ENCODE measurements at places on chromosomes 12 and 14.

DNA sequence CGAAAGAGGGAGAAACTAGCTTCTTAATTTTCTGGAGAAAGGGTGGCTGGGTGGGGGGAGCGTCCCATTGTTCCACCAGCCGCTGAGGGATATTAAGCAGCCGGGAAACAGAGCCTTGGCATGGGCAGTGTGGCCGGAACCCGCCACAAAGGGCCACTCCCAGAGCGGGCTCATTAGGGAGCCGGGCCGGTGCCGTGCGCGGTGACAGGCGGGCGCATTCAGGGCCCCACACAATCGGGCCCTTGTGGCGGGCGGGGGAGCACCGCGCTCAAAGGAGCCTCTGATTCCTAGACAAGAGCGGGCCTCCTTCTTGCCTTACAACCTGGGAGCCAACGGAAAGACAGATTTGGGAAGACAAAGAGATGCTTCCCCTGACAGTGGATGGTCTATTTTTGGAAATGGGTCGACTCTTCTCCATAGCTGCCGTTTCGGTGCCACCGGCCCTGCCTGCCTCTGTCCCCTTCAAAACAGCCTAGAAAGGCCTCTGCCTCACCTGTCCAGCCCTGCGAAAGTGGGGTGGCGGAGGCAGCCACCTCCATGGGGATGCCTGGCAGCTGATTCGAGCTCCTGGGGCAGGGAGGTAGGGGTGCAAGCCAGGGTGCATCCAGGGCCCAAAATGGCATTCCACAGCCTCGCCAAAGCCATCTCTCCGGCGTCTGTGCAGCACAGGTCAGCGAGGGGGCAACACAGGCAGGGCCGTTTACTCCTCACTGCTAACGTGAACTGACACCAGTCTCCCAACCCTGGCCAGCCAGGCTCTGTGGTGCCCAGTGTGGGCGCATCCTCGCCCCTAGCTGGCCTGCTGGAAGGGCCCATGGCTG is 10.9 kb downstream of the CCDC85C start:
- DNase-seq: no peak

DNA sequence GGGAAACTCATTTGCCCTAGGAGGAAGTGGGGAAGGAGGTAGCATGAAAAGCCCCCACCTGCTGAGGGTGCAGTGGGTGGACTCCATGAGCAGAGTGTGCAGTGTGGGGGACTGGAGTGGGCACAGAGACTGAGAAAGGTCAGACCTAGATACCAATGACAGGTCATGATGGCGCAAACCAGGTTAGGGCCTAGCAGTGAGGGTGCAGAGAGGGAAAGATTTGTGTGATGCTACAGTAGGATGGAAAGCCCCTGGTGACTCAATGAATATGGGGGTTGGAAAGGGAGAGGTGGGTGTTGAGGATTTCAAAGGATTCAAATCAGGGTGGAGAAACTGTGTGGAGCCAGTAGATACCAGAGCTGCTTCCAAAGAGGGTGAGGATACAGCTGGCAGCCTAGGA is 319.2 kb downstream of the DPF3 start:
- no peak for DNase-seq

- DNase-seq: no peak
These were observed 751.7 kb downstream of the NRXN3 start for GRCh38 chr14:78921856-78922255.

DNA sequence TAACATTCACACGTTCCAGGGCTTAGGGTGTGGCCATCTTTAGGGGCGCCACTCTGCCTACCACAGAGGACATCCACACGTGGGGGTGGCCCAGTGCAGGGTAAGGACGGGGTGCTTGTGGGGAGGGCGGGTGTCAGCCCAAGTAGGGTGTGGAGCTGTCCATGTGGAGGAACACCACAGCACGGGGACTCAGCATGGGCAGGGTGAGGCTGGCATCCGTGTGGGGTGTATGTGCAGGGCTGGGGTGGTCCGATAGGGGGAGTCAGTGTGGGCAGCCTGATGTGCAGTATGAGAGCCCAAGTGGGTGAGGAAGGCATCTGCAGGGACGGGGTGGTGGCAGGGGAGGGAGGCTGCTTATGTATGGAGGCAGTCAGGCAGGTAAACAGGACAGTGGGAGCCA is 17.7 kb downstream of the PSMC1 start:
- DNase-seq: no peak

- no peak for DNase-seq
These were observed 71.1 kb upstream of the SYT1 start for GRCh38 chr12:78793491-78793890.

DNA sequence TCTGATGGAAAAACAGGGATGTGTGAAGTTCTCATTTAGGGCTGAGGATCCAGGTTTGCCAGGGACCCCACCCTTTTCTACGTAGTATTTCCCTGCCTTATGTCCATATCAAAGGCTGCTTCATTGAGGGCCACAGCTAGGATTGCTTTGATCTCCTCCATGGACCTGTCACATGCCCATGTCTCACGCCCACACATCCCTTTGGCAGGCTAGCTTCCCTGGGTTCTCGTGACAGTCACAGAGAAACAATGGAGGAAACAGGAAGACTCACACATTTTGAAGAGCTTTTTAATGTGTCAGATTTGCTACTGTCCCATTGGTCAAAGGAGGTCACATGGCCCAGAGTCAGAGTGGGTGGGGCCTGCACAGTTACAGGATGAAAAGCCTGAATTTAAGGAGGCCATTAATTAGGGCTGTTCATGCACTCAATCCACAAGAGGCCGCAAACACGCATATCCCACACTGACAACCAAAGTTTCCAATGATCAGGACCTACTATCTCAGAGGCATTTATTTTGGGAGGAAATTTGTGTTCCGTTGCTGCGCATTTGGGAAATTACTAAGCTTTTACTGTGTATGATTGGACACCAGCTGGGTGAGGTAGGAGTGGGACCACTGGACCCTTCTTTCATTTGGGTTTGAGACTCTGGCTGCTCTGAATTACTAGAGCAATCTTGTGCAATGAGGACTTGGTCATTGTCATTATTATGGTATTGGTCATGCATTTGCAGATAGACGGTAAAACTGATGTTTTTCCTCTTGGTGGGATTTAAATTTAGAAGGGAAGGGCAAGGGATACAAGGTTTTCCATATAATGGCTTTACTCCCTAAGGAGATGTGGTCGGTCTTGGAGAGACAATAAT is 266.2 kb downstream of the KTN1 start:
- DNase-seq: no peak

Measured in stimulated activated naive B cell treated with anti-CD40 and anti-IgM and Interleukin-4, amounts not matched to agents 10 μg/mL and 1 μg/mL and 100 μg/mL, for 72 hours (primary cell).